ENCODE measurements at places on chromosomes 1 and 21.

- DNase-seq, result no peak
Measured at GRCh38 chr1:187477535-187477934, 648.8 kb downstream of the PLA2G4A start.

DNA sequence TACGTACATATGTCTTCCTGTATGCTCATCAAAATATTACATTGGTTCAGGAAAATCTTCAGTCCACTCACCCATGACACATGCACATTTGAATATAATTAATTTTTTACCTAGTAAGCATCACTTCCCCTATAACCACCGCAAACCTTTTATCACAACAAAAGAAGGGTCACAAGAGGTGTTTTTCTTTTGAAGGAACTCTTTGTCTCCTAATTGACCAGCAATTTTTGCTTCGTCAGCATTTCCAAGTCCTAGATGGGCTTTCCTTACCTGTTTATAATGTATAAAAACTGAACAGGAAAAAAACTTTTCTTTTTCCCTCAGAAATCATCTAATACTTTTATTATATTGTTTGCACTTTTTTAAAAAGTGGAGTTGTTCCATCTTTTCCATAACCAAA, 631.3 kb downstream of the PLA2G4A start:
- no peak for DNase-seq

DNA sequence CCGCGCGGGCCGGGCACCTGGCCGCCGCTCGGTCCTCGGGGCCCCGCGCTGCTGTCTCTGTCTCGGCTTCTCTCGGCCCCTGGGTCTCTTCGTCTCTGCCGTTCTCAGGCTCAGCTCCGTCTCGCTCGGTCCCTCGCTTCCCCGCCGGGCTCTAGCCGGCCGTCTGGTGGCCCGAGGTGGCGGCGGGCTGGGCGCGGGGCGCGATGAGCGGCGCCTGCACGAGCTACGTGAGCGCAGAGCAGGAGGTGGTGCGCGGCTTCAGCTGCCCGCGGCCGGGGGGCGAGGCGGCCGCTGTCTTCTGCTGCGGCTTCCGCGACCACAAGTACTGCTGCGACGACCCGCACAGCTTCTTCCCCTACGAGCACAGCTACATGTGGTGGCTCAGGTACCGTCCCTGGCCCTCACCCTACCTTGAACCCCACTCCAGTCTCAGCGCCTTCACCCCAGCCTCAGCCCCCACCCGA, 355 bp downstream of the SHISAL2A start:
- no peak for DNase-seq

GRCh38 chr1:54884768-54885167, 2.2 kb downstream of the DHCR24 start:
- DNase-seq, result no peak

DNA sequence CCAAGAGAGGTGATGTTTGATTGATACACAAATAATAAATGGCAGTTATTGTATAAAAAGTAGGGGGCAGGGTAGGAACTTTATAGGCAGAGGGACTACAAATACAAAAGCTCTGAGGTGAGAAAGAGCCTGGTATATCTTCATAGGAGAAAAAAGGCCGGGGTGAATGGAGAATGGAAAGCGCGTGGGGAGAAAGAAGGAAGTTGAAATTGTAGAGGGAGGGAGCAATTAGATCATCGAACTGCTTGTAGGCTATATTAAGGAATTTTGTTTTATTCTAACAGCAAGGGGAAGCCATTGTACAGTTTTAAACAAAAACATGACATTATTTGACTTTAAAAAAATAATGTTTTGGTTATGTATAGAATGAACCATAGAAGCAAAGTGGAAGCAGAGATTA, 147.4 kb downstream of the PDE4B start:
- no peak for DNase-seq

GRCh38 chr1:25704267-25704691, 87.7 kb downstream of the MAN1C1 start:
- peak; percentile 70 for DNase-seq

- no peak for DNase-seq
Measured at GRCh38 chr1:50700621-50701020, 259.4 kb downstream of the FAF1 start.

DNA sequence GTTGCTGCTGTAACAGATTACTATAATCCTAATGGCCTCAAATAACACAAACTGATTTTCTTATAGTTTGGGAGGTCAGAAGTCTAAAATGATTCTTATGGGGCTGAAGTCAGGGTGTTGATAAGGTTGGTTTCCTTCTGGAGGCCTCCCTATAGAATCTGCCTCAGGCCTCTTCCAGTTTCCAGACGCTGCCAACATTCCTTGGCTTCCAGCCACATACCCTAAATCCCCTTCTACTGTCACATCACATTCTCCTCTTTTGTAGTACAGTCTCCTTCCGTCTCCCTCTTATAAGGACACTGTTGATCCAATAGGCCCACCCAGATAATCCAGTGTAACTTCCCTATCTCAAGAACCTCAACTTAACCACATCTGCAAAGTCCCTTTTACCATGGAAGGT, 145.3 kb upstream of the NCAM2 start:
- no peak for DNase-seq

DNA sequence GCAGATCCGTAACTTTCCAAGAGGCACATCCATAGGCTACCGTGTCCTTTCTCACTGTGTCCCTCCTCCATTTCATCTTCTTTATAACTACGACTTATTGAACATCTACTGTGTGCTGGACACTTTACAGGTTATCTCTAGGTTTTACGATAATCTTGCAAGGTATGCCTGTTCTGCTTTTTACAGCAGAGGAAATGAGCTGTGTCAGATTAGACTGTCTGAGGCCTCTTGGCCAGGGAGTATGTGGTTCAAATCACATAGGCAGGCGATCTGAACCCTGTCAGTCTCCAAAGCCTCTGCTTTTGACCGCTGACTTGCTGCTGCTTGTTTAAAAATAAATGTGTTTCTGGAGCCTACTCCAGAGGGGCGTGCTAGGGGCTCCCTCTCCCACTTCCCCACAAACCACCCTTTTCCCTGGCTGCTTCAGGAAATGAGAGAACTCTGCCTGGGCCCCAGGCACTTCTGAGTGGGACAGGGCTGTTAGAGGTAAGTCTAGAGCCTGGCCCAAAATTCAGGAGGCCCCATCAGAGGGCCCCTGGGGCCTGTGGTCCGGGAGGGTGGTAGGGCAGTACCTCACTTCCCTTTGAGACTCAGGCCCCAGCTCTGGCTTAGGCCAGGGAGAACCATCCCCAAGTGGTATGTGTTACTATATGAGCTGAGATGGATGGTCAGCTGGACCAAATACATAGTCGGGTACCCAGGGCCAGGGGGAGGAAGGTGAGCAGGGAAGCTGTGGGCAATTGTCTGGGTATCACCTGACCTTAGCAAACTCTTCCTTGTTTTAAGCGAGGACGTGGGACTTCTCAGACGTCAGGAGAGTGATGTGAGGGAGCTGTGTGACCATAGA, 4.4 kb downstream of the PSEN2 start:
- no peak for DNase-seq

- DNase-seq, result no peak
Measured at GRCh38 chr1:112818990-112819689, 104.0 kb upstream of the PPM1J start.

DNA sequence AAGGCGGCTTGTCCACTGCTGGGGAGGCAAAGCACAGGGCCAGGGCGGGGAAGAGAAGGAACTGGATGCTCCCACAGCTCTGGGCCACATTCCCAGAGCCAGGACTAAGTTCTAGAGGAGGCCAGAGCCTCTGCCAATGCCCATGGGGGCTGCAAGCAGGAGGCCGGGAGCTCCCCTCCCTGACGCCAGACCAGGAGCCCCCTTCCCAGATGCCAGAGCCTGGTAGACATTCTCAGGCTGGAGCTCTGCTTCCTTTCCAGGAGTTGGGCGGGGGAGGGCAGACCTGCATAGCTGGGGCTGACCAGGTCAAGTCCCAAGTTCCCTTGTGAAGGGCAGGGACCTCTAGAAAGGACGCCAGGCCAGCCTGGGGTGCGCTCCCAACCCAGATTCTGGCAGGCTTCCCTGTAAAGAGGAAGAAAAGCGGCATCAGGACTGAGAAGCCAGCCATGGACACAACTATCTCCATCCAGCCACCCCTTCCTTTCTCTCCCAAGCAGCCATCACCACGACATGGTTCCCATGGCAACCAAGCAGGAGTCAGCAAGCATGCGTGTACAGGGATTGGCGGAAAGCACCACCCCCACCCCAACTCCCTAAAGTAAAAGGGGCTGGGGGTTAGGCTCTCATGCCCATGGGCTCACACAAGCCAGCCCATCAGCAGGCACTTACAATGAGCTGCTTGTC, 13.4 kb downstream of the KIF21B start:
- DNase-seq, result no peak

DNA sequence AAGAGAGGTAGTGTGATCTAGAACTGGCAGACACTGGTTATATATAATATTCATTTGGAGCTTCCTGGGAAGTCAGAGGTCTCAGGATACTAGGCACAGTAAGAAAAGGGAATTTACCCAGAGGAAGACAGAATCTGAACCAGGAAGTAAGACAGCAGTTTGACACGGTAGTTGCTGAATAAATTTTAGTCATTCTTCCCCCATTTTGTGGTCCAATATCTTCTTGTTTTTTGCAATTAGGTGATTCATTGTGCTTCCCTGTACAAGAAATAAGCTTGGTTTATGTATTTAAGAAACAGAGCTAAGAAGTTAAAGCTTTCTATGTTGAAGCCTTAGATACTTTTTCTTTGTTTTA, 1.3 kb downstream of the TMEM167B start:
- no peak for DNase-seq

- no peak for DNase-seq
Measured at GRCh38 chr1:69433073-69433472, 134.6 kb upstream of the LRRC7 start.

DNA sequence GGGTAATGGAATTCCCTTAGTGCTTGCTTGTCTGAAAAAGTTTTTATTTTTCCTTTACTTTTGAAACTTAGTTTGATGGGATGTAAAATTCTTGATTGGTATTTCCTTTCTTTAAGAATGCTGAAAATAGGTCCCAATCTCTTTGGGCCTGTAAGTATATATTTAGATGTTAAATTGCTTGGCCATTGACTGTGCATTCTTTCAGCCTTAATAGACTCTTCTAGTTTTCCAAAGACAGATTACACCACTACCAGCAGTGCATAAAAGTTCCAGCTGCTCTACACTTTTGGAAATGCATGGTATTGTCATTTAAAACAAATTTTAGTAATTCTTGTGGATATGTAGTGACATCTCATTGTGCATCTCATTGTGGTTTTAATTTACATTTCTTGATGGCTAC, 464.8 kb upstream of the USP24 start:
- no peak for DNase-seq

DNA sequence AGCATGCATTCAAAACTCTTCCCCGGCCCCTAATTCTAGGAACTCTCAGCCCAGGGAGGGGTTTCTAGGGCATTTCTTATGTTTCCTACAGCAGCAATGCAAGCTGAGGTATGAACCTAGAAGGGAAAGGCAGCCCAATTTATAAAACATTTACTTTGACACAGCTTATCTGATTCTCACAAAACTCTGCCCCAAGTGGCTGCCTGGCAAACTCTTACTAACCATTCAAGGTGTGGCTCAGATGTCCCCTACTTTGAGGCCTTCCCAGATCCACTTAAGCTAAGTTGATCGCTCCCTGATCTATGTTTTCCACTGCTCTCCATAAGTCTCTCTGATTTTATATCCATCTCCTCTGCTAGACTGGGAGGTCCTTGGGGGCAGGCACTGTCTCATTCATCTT, 35.4 kb downstream of the AK2 start:
- no peak for DNase-seq

- no peak for DNase-seq
Measured at GRCh38 chr1:151716405-151716762, 219 bp downstream of the CELF3 start.

GRCh38 chr21:44552681-44553080, 1.4 kb upstream of the KRTAP10-2 start:
- no peak for DNase-seq

- no peak for DNase-seq
Measured at GRCh38 chr1:167137332-167137781, 43.5 kb downstream of the STYXL2 start.

- DNase-seq, result no peak
Measured at GRCh38 chr1:54460351-54460750, 54.2 kb upstream of the SSBP3 start.

DNA sequence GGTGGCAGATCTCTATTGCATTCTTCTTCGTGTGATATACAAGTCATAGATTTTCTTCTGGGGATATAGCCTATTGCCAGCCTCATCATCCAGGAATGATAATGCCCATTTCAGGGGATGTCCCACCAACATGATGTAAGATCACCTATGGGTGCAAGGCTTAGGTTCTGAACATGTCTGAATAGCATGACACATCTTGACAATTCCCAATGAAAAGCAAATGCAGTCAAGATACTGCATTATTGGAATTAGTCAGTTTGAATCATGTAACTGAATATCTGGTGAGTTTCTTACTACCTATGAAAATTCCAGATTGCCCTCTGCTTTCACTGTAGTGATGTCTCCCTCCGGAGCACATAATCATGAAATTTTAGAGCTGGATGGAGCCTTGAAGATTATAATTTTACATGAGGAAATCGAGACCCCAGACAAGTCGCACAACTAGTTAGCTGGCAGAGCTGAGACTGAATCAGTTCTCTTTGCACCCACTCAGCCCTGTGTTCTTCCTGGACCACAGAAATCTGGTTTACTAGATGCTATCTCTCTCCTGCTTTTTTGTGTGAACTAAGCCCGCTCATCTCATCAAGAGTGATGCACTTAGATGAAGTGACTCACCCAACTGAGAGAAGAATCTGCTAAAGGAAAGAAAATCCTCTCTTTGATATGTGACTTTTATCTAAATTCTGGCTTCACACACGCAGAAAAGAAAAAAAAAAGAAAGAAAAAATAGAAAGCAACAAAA, 65.0 kb downstream of the WDR64 start:
- DNase-seq, result no peak

DNA sequence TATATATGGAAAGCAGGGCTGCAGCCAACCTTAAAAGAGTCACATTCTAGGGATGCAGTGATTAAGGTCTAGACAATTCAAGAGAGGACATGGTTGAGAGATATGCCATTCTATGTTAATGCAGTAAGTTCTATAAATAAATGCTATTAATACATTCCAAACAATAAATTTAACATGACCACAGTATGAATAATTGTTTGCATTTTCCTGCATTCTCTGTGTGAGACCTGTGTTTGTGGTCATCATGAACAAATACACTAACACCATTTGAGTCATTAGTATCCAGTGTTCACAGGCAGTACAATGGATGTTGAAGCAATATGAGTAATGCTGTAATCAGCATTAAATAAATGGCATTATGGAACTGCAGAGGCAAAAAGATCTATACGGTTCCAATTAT, 5.5 kb upstream of the ZRANB2 start:
- no peak for DNase-seq

GRCh38 chr1:115976062-115976920, at the start of gene SLC22A15:
Gene SLC22A15 (plus strand): TSS chr1:115976513. CDS start chr1:115976628, 115 bp downstream.
- peak; percentile 86 for DNase-seq

GRCh38 chr1:26067432-26067911, at the start of gene TRIM63:
Gene TRIM63 (minus strand): TSS chr1:26067630. CDS start chr1:26067494, 136 bp downstream.
- no peak for DNase-seq
